ENCODE measurements at places on chromosomes 13 and 19.

DNA sequence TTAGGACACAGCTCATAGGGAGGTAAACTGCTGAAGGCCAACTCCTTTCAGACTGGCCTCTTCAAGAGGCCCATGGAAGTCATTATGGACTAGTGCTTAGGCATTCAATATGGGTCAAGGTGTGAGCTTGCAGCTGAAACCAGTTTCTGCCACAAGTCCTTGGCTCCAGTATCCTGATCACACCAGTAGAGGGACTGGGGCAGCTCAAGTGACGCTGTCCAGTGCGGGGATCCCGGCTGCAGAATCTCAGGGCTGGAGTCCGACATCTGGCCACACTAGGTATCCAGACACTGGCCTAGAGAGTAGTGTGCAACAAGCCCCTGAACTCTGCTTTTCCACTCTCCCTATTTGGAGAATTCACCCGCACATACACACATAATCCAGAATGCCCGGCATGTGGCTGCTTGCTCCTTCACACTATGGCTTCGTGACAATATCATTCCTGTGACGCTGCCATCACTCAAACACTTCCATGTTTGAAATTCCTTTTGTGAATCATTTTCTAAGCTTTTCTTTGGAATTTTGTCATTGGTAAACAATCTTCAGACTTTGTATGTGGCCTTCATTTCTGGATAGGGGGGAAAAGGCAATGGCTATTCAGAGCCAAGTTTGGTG, 425.1 kb downstream of the EFNB2 start:
- DNase-seq, result no peak

DNA sequence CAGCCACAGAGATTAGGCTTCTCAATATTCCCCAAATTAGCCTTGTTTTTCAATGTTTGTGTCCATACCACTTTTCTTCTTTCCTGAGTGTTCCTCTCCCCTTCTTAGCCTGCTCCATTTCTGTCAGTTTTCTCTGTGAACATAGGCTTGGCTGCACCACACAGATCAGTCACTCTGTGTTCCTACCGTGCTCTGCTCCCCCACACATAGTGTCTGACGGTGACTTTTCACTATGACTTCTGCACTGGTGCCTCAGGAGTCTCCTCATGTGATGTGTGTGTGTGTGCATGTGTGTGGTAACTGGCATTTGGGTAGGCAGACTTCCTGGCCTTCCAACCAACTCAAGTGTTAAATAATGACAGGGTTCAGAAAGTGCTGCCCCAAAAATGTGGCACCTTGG, 47.9 kb upstream of the MYCBP2 start:
- DNase-seq, result no peak

DNA sequence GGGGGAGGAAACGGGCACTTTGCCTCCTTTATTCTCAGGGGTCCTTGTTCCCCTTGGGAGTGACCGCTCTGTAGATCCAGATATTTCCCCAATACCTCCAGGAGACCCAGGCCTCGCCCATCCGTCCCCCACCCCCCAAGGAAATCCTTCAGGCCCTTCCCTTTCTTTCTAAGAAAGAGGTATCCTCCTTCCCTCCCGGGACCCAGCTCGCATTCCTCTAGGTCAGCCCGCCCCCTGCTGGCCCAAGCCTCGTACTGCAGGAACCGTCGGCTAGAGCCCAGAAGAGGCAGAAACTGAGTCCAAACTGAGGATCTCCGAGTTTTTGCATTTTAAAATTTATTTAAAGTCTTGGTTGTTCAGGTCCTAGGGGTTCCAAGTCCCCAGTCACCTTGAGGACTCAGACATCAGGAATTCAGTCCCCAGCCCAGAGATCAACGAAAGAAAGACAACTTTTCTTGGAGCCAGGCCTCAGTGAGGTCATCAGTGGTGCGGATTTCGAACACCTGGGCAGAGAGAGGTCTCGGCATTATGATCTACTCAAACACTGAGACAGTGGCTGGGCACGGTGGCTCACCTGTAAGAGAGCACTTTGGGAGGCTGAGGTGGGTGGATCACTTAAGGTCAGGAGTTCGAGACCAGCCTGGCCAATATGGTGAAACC, 7.5 kb upstream of the LRFN1 start:
- DNase-seq, result peak; percentile 58

- DNase-seq, result no peak
These were observed 9.8 kb upstream of the MCF2L start for GRCh38 chr13:112959206-112959605.

GRCh38 chr19:8370176-8371010, 6.4 kb downstream of the ANGPTL4 start:
- DNase-seq, result no peak

DNA sequence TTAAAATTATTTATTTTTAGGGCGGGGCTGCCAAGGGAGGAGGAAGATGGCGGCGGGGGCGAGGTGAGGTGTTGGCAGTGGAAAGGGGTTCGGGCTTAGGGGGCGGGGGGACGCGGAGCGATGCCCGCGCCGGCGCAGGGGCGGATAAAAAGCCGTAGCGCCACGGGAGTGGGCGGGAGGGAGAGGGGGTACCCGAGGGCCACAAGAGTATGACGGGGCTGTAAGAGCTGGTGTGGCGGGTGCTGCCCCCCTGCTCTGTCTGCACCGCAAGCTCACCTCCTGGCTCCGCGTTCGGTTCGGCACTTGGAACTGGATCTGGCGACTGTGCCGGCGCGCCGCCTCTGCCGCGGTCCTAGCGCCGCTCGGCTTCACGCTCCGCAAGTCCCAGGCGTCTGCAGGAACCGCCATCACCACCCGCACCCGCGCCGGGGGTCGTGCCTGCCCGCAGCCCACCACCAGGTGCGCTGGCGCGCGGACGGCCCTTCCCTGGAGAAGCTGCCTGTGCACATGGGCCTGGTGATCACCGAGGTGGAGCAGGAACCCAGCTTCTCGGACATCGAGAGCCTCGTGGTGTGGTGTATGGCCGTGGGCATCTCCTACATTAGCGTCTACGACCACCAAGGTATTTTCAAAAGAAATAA, 265.2 kb upstream of the SGCG start:
- peak; percentile 62 for DNase-seq

DNA sequence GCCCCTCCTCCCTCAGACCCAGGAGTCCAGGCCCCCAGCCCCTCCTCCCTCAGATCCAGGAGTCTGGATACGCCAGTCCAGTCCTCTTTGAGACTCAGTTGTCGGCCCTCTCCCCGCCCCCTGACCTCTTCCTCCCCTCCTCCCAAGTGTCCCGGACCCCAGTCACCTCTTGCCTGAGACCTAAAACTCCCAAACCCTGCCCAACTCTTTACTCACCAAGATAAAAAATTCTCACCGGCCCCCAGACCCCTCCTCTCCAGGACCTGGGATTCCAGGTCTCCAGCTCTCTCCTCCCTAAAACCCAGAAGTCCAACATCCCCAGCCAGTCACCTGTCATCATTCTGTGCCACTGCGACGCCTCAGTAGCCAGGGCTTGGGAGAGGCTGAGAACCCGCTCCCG, 1.4 kb upstream of the HSD17B14 start:
- DNase-seq, result no peak

- no peak for DNase-seq
These were observed 84.5 kb upstream of the UFM1 start for GRCh38 chr13:38265132-38265497.

- peak; percentile 75 for DNase-seq
These were observed 124.2 kb downstream of the LMO7 start for GRCh38 chr13:75760131-75761021.

GRCh38 chr13:38409771-38410170, 60.1 kb downstream of the UFM1 start:
- DNase-seq, result no peak

DNA sequence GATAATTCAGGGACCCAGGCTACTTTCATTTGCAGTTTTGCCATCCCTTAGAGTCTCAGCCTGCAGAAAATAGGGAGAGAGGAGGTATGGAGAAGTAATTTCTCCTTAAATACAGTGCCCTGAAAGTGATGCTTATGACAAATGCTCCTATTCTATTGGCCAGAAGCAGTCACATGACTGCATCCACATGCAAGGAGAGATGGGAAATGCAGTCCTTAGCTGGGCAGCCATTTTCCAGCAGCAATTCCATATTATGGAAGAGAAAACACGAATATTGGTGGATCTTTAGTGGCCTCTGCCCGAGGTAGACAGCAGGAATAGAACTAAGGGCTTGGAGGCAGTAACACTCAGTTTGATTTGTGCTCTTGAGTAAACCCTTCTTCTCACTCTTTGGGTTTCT, 39.4 kb downstream of the VAV1 start:
- DNase-seq, result no peak

DNA sequence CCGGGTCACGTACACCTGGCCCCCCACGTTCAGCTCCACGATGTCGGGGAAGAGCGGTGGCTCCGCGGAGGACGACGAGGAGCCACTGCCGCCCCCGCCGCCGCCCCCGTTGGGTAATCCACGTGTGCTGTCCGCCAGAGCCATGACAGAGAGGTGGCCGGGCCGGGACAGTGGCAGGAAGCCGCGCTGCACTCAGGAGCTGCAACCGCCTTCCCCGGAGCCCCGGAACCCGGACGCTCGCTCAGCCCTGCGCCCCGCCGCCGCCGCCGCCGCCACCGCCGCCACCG, 257 bp downstream of the KCTD12 start:
- DNase-seq, result no peak

- DNase-seq, result no peak
These were observed 4.7 kb upstream of the MEX3D start for GRCh38 chr19:1572795-1573194.

DNA sequence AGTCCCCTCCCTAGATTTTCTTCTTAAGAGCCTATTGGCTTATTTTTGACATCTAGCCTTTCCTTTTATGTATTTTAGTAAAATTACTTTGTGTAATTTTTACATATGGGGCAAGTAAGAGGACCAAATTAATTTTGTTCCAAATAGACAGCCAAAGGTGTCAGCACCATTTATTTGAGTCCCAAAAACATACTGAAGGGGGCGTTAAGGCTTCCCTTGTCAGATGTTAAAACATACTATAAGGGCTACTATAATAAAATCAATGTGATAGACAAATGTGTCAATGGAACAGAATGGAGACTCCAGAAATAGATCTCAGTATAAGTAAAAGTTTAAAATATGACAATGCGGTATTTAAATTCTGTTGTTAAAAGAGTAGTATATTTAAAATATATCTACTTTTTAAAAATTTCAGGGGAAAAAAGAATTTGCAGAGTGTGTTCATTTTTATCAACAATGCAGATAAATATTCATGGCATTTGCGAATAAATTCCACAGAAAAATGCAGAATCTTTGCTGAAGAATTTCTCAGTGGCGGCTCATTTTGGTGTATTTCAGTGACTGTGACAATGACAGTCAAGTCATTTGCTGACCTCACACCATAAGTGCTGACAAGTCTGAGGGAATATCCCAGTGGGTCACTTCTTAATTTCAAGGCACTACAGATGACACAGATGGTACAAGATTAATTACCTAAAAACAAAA, 133.7 kb downstream of the MTUS2 start:
- DNase-seq, result no peak

GRCh38 chr13:67520886-67521285, 290.8 kb upstream of the PCDH9 start:
- no peak for DNase-seq

DNA sequence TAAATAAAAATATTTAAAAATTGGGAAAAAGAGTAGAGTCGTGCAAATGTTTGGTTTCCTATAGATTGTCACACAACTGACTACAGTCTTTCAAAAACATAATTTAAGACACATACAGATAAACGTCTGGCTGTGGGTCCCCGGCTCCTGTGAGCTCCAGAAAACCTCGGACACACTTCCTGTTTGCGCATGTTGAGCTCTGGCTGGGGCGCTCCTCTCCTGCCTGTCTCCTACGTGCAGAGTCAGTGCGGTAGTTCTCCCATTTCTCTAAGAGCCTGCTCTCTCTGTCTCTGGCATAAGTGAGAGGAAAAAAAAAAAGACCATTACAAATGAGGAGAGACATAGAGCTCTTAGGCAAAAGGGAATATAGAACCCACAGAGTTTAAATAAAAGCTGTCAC, 128.2 kb upstream of the OBI1 start:
- DNase-seq, result no peak

GRCh38 chr19:30406220-30407067, 34.3 kb downstream of the ZNF536 start:
- DNase-seq, result no peak

DNA sequence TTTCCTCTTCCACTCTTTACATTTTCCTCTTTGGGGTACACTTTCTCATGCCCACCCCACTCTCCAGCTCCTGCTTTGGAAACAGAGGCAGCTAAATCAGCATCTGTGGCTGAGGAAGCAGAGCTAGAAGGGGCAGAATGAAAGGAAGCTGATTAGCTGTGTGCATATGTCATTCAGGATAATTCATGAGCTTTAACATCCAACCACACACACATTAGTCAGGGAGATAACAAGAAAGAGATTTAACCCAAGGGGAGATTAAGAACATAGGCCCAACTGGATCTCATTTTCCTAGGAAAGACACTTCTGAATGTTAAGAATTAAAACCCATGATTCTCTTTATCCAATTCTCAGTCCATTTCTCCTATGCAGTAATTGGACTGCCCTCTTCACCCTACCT, 405.5 kb downstream of the TBC1D4 start:
- no peak for DNase-seq

DNA sequence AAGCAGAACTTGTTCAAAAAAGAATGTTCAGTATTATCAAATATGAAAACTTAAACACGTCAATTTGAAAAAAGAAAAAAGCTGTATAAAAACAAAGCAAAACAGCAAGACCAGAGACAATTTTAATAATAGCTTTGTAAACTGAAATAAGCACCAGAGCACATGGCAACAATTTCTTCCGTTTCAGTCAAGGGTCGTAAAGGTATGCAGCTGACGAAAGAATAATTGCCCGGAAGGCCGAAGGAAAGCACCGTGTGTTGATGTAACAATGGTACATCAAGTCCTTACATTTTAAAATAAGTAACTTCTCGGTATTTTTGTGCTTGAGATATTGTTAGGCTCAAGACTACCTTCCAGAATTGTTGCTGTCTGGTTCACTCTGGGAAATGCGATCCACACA, 1.7 kb downstream of the PROSER1 start:
- no peak for DNase-seq

- no peak for DNase-seq
These were observed 4.4 kb upstream of the TMEM86B start for GRCh38 chr19:55232986-55233385.

DNA sequence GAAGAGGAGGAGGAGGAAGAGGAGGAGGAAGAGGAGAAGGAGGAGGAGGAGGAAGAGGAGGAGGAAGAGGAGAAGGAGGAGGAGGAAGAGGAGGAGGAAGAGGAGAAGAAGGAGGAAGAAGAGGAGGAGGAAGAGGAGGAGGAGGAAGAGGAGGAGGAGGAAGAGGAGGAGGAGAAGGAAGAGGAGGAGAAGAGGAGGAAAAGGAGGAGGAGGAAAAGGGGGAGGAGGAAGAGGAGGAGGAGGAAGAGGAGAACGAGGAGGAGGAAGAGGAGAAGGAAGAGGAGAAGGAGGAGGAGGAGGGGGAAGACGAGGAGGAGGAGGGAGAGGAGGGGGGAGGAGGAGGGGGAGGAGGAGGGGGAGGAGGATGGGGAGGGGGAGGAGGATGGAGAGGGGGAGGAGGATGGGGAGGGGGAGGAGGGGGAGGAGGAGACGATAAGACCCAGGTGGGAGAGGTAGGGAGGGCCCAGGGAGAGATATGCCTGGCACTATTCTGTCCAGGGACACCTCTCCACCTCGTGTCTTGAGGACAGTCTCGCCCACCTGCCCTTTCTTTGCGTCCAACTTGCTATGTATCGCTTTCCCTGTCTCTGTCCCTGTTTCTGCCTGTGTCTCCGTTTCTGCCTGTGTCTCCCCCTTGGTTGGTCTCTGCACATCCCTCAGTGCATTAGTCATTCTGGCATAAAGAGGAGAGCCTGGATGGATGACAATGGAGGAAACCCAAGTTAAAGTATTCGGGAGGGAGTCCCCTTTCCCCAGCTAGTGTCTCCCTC, 7.1 kb upstream of the KLK5 start:
- DNase-seq, result no peak

GRCh38 chr19:4172861-4173473, 9.4 kb downstream of the SIRT6 start:
- peak; percentile 18 for DNase-seq
